ENCODE measurements at places on chromosomes 12 and 14.

DNA sequence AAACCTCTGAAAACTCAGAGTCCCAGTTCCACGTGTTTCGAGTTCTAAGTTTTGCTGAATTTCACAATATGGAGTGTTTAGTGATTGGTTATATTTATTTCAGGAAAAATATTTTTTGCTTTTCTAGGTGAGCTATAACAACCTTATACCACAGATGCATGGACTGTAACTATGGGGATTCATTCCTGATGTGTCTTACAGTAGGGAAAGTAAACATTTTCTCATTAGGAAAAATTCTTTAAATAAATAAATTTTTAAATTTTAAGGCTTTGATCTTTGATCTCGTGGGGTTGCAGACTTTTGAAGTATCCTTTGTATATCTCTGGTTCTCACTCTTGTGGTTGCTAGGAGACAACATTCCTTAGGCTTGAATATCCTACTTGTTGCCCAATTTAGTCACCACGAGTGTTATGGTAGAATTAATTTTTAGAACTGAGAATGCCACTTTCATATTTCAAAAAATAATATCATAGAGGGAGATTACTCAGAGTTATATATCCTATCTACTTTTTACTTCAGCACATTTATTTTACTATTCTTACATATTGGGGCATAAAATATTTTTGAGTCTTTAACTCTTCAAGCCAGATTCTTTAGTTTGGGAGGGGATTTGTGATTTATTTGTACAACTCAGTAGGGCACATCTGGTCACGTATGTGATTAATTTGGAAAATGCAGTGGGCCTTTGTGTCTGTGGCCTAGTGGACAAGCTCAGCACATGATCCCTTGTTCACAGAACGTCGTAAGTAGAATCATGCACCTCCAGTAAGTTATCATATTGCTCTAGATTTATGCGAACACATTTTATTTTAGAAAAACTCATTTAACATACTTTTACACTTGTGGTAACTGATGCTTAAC lies 224.0 kb downstream of the TTC6 start:
- no peak for DNase-seq
- no peaks in the 10 kb centered on the region for H3K4me1 ChIP-seq
- no peaks in the 10 kb centered on the region for H3K27me3 ChIP-seq

DNA sequence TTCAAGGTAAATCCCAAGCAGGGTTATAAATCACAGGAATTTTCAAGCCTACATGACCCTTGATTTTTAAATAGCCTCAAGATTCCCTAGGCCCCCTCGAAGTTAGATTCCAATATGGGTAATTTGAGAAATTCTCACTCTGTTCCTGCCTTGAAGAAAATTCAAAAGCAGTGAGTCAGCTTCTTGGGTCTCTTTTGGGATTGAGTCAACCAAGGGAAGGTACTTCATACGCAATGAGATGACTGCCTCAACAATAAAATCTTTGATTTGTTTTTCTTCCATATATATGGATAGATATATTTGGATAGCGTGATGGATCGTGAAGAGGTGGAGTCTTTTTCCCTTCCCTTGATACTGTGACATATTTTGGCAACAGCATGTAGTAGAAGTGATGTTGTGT lies 180.4 kb upstream of the ATP2B1 start:
- H3K4me1 ChIP-seq = no peaks in the 10 kb centered on the region
- H3K4me3 ChIP-seq = no peak overlapping the region
- DNase-seq = no peak
- no peak overlapping the region for H3K27ac ChIP-seq
- H3K27me3 ChIP-seq = no peaks in the 10 kb centered on the region

DNA sequence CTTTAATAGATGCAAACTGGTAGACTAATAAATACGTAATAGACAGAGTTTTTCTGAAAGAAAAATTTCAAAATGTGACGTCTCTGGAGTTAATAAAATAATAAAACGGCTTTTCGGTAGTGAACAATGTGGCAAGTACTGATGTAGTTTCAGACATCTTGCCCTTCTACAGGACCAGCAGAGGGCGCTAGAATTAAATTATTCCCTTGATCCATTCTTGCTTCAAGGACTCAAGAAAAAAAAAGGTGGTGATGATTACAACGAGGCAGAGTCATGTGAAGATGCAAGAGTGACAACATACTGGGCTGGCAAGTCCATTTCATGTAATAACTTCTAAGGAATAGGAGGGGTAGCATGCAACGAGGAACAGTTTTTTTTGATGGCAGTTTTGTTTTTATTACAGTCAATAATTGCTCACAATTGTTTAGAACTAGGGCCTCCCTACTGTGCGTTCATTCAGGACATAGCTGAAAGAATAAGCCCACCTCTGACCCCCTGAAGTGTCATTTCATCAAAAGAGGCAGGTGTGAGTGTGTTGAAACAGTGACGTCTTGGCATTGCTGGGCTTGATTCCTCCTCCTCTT lies 101.0 kb upstream of the GZMB start:
- no peak overlapping the region for H3K27ac ChIP-seq
- DNase-seq = no peak
- no peaks in the 10 kb centered on the region for H3K36me3 ChIP-seq
- no peak overlapping the region for H3K4me3 ChIP-seq

DNA sequence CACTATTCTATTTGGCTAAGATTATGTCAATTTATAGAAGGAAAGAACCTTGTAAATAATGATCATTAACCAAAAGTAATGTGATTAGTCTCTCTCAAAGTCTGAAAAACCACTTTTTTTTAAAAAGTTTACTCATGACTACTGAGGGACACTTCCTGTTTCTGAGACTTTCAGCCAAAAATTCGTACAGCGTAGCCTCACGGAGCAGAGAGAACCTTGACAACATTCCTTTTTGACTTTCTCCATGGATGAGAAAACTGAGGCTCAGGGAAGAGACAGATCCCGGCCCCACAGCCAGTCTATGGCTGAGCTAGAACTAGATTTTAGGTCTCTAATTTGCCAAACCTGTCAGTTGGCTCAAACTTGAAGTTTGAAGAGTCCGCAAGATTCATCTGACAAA lies 68.2 kb downstream of the DAD1 start:
- H3K4me3 ChIP-seq = no peak overlapping the region
- H3K4me1 ChIP-seq = no peaks in the 10 kb centered on the region
- no peaks in the 10 kb centered on the region for H3K36me3 ChIP-seq
- H3K27me3 ChIP-seq = no peaks in the 10 kb centered on the region

DNA sequence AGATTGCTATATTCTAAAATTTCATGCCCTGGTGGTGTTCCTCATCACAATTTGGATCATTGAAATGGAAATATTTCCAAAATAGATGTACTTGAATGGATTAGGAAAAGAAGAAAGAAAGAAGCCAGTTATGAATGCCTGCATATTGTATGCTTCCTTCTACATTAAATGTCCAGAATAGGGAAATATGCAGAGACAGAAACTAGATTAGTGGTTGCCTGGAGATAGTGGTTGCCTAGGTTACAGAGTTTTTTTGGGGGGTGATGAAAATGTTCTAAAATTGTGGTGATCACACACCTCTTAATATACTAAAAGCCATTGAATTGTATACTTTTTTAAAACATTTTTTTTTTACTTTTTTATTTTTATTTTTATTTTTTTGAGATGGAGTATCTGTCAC lies 18.0 kb downstream of the TUBA1A start:
- no peak for DNase-seq
- H3K4me1 ChIP-seq = no peaks in the 10 kb centered on the region
- H3K27ac ChIP-seq = no peak overlapping the region

DNA sequence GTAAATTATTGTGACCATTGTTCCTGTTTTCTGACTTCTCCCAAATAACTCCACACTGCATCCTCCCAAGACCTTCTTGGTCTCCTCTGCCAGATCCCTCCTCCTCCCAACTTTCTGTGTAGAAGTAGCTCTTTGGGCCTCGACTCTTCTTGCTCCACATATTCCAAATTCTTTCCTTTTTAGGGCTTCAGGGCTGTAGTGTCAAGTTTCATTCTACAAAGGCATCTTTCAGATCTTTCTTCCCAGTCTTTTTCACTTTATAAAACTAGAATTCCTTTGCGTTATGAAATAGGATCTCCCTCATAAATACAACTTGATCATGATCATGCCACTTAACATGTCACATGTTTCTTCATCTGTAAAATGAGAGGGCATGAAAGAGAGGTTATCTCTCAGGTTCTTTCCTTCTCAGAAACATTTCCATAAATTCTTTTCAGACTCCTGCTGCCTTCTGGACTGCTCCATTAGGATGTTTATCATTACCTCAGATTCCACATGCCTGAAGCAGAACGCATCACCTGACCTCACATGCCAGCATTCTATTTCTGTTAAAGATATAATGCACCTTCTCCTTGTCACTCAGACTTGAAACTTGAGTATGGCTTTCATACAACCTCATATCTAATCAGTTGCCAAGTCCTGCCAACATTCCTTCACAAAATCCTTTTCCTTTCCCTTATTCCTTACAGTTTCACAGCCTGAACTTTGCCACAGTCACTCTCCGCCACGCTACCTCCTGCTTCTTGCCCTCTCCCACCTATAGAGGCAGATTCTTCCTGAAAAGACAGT lies 8.5 kb downstream of the SLC38A1 start:
- no peaks in the 10 kb centered on the region for H3K27me3 ChIP-seq
- H3K4me1 ChIP-seq = peaks cover 33% of the 10 kb centered on the region
- no peaks in the 10 kb centered on the region for H3K36me3 ChIP-seq
- no peak for DNase-seq
- H3K27ac ChIP-seq = peak overlapping the region; percentile 20

DNA sequence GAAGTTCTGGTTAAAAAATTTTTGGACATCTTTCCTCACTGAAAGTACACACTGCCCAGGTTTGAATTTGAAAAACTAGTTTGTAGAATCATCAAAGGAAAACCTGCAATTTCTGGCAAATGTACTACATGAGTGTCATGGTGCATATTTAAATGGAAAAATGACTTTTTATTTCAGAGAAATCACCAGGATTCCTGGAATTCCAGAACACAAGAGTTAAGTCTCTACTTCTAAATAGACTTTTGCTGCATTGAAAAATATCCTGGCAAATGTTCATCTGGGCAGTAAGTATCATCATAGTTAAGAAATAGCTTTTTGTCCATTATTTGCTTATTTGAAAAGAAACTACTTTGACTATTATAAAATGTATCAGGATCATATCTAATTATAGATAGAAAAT lies 275.1 kb downstream of the PRKD1 start:
- no peaks in the 10 kb centered on the region for H3K4me1 ChIP-seq
- peaks cover 5% of the 10 kb centered on the region for H3K36me3 ChIP-seq
- H3K27ac ChIP-seq = no peak overlapping the region
- DNase-seq = no peak
- no peaks in the 10 kb centered on the region for H3K27me3 ChIP-seq

DNA sequence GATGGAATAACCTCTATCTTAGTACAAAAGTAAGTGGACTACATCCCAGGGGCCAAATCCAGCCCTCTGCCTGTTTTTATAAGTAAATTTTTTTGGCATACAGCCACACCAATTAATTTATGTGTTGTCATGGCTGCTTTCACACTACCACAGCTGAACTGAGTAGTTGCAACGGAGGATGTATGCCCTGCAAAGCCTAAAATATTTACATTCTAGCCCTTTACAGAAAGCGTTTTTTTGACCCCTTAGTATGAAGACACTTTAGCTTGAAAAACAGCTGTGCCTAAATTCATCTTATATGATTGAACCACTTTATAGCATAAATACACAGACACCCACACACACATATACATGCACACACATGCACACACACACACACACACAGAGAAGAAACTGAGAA lies 501.6 kb downstream of the EGLN3 start:
- H3K27ac ChIP-seq = no peak overlapping the region
- H3K4me1 ChIP-seq = no peaks in the 10 kb centered on the region
- no peak overlapping the region for H3K4me3 ChIP-seq
- H3K36me3 ChIP-seq = no peaks in the 10 kb centered on the region
- no peaks in the 10 kb centered on the region for H3K27me3 ChIP-seq
- no peak for DNase-seq

DNA sequence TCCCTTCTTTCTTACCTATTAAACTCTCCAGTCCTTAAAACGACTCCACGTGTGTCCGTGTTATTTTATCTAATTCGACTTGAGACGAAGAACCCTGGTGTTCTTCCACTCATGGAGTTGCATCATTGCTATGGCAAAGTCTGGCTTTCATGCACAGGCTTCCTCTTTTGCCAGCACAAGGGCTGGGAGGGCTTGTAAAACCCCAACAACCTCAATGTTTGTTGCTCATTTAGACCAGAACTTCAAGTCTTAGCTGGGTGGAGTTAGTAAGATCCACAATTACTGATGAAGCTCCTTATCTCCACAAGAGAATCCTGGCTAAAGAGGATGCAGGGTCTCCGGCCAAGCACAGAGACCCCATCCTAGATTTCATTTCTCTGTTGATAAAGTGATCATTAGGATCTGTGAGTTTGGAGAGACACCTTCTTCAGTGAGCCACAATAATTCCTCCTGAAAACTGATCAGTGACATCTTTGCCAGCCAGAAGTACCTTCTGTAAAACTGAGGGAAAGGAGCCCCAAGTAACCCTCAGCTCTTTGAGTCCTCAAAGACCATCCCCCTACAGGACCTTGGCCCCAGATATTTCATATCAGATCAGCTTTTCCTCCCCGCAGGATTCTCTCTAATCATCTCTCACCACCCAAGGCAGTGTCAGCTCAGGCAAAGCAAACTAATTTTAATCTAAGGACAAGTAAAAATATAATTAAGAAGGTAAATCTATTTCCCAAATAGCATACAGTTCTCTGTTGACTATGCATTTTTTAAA lies 514.6 kb downstream of the FUT8 start:
- H3K27ac ChIP-seq = no peak overlapping the region
- no peaks in the 10 kb centered on the region for H3K27me3 ChIP-seq
- H3K36me3 ChIP-seq = no peaks in the 10 kb centered on the region
- H3K4me3 ChIP-seq = no peak overlapping the region

GRCh38 chr12:131975228-131975627 lies 25.5 kb downstream of the EP400 start:
- H3K4me3 ChIP-seq = no peak overlapping the region
- no peak for DNase-seq
- H3K27me3 ChIP-seq = no peaks in the 10 kb centered on the region
- no peaks in the 10 kb centered on the region for H3K4me1 ChIP-seq
- no peaks in the 10 kb centered on the region for H3K36me3 ChIP-seq
- no peak overlapping the region for H3K27ac ChIP-seq

DNA sequence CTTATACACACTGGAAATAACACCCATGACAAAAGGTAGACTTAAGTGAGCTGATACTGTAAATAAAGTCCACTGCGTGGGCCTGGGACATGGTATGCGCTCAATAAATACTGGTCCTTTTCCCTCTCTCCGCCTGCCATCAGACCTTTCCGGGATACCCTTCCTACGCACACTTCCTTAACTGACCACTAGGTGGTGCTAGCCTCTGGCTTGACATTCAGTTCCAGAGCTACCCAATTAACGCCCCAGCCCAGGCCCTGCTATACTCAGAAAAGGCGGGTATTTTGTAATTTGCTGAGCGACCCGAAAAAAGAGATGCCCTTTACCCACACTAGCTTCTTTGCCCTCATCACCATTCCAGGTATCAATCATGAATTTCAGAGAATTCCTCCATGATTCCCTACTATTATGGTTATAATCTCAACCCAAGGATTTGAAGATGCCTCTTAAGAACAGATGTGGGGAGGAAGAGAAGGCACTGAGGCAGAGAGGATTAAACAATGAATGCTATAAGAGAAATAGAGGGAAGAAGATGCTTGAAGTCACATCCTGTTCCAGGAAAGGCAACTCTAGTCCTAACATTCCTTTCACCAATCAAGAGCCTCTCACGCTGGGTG lies 3.9 kb upstream of the LRP1 start:
- H3K27me3 ChIP-seq = no peaks in the 10 kb centered on the region
- H3K4me3 ChIP-seq = no peak overlapping the region
- DNase-seq = peak; percentile 89
- H3K36me3 ChIP-seq = no peaks in the 10 kb centered on the region
- H3K27ac ChIP-seq = no peak overlapping the region
- H3K4me1 ChIP-seq = no peaks in the 10 kb centered on the region

Measured in H1 (cell line).